Stimulated activated CD8-positive, alpha-beta memory T cell treated with anti-CD3 and anti-CD28 coated beads, Interleukin-15, amount 100 ng/mL, for 48 hours (primary cell): ENCODE measurements at places on chromosomes 11 and 22.

- peak; percentile 67 for DNase-seq
Measured at GRCh38 chr22:20551805-20552442, 44.5 kb downstream of the MED15 start.

DNA sequence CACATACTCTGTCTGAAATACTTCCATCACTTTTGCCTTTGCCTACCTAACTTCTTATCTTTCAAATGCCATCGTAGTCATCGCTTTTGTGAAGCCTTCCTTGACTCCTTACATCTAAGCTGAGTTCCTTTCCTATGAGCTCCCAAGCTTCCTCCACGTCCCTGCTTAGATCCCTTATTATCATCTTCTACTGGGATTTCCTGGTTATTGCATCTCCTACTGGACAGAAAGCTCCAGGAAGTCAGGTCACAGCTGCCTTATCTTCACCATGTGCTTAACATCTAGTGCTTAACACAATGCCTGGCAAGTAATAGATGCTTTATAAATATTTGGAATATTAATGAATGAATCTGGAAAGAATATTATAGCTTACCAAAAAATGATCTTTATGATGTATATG lies 5.9 kb downstream of the YPEL4 start:
- DNase-seq, result no peak

DNA sequence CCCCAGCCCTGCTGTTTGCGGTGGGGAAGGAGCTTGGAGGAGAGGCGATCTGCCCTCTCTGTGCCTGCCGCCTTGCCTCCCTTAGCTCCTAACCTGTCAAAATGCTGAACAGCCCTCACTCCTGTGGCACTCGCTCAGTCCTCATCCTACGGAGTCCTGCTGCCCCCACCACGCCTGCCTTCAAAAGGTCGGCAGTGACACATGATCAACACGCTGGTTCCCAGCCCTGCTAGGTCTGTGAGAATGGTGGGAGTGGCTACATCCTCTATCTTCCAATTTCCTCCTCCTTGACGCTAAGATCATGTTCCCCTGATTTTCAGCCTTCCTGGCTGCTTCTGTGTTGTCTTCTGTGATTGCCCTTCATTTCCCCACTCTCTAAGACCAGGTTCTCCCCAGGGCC lies 120.2 kb upstream of the TBCEL start:
- DNase-seq, result no peak

DNA sequence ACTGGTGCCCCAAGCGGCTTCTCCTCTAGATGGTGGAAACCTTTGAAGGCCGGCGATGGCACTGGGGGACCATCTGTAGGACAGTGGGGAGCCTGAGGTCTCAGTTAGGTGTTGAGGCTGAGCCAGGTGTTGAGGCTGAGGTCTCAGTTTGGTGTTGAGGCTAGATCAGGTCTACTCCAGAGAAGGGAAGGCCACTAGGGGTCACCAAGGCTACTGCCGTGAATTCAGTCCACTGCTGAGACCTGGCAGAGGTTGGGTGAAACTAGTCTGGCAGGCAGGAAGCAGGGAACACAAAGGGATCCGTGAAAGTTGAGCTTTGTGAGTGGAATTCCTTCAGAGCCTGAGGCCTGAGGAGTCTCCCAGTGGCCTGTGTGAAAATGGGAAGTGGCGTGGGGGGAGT lies 123.8 kb upstream of the FGF3 start:
- DNase-seq, result no peak

- DNase-seq, result no peak
Measured at GRCh38 chr11:76026281-76026680, 180.0 kb downstream of the WNT11 start.

- DNase-seq, result no peak
Measured at GRCh38 chr11:116467823-116468222, 305.0 kb downstream of the BUD13 start.

GRCh38 chr11:13261591-13262061 lies 16.0 kb upstream of the BMAL1 start:
- no peak for DNase-seq

DNA sequence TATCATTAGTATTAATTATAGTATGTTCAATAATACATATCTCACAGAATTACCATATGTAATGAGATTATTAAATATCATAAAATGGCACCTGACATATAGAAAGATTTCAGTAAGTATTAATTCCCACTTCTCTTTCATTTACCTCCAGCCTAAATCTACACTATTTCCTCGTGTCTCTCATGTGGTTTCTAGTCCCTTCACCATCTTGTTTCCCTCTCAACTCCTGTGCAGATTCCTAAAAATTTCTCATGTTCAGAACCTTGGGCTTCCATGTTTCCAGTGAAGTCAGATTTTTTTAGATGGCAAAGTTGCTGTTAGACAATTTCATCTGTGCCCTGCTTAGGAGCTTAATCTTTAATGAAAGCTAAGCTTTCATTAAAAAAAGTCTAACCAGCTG lies 14.1 kb upstream of the HBE1 start:
- no peak for DNase-seq

- no peak for DNase-seq
Measured at GRCh38 chr11:116505298-116506262, 267.2 kb downstream of the BUD13 start.
